ENCODE measurements at places on chromosomes 1 and 21.

GRCh38 chr1:31712068-31712467 lies 8.3 kb upstream of the COL16A1 start:
- DNase-seq: no peak

- DNase-seq: no peak
These were observed 53.9 kb downstream of the TOR1AIP2 start for GRCh38 chr1:179823693-179824092.

DNA sequence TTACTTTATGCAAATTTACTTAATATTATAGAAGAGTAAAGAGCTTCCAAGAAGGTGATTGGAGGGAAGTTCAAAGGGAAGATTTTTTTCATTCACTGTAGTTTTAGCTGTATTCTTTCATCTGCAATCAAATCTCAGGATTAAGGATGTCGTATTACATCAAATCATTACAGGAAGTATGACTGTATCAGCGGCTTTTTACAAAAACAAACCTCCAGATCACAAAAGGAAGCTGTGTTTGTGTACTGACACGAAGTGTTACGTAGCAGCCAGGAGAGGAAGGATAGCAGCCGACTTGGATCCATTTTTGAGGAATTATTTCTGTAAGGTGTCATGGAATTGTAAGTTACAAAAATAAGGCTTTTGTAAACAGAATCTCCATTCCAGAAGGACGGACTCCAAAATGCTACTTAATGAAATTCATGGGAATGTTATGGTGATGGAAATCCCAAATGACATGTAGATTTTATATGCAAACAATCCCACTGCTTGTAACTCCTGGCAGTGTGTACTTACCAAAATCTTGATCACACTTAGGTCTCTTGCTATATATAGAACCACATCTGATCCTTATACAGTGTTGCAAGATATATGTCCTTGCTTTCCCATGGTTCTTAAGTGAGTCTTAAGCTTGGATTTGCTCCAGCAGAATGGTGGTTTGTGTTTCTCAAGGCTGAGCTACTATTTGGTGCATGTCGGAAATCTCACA lies 49.8 kb downstream of the KCNJ15 start:
- no peak for DNase-seq

DNA sequence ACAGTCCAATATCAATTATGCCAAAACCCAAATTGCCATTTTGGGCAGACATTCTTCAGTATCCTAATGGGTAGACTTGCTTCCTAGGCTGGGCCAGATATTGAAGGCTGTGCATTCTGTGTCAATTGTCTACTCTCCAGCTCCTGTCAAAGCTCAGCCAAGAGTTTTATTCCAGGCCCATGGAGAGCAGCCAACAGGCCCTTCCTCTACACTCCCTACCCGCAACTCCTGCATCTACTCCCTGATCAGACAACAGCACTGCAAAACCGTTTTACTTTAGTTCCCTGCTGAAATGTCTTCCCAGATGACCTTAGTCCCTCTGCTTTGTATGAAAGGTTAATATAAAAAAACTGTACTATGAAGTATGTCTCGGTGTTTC lies 6.6 kb upstream of the ADORA3 start:
- DNase-seq: no peak

GRCh38 chr1:227788271-227789083 lies 27.0 kb upstream of the PRSS38 start:
- DNase-seq: no peak

DNA sequence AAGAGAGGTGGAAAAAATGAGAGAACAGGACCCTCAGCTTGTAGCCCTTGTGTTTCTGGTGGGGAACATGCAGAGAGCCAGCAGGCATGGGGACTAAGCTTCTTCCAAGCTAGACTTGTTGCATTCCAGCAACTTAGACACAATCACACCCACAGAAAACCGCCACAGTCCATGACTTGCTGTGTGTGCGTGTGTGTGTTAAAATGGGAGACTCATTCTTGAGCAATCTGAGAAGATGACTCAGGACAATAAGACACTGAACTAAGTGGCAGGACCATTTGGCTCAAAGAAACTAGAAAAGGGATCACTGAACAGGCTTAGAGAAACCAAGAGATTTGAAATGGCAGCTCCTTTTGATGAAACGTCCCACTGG lies 78.0 kb downstream of the HLX start:
- no peak for DNase-seq
